Osteoblast (primary cell): ENCODE measurements at places on chromosomes 13 and 19. TPM values are rescaled to one million over a fixed set of nuclear protein-coding genes. Genes with fewer than 3 reads are reported as not detected.

The PRR22 gene
- total RNA-seq = 0.29 and 0.36 TPM in 2 replicates

DNA sequence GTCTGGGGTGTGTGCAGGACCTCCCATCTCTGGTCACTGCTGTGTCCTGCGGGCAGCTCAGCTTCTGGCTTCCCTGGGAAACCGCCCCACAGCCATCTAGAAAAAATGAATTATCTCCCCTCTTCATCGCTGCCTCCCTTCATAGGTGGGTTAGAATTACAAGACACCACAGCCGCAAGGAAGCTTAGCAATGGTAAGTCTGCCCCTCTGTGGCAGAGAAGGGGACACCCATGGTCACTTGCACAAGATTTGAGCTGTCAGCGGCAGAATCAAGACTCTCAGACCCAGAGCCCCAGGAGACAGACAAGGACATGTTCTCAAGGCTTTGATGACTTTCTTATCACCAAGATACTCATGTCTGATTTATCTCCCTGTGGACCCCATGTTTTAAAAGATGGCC lies 110.8 kb upstream of the PABPC3 start:
- DNase-seq = peak; percentile 39

DNA sequence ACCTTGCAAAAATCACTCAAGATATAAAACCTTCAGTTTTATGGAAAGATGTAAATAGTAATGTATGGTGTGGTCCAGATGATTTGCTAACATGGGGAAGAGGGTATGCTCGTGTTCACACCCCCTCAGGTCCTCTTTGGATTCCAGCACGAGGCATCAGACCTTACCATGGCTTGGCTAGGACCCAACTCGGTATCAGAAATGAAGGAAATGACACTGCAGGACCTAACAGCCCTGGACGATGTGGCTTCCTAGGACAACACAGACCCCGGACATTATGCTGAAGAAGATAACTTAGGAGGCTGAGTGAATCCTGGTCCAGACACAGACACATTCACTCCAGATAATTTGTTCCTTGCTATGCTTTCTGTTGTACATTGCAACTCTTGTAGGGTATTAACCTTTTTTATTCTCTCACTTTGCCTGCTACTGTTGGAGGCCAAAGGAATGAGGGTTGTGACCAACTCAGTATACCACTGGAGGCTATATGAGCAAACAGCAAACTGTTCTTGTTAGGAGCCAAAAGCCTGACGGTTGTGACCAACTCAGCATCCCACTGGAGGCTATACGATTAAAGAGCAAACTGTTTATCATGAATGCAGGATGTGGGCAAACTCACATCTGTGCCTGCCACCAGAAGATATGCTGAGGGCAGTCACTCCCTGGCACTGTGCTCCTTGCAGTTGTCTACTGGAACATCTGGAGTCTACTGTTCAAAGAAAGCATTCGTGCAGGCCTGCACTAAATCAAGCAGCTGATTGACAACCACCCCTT lies 121.7 kb downstream of the ZNF429 start:
- DNase-seq = no peak

The BEST2 gene
- total RNA-seq = not detected in 2 replicates

The YJEFN3 gene
- total RNA-seq = under 0.01 and 0.29 TPM in 2 replicates

GRCh38 chr13:46773541-46773940 lies 23.4 kb downstream of the ESD start:
- DNase-seq = no peak

GRCh38 chr13:25169951-25170553 lies 2.0 kb downstream of the AMER2 start:
- no peak for DNase-seq

The NDUFA11 gene
- 235 and 265 TPM in 2 replicates for total RNA-seq

DNA sequence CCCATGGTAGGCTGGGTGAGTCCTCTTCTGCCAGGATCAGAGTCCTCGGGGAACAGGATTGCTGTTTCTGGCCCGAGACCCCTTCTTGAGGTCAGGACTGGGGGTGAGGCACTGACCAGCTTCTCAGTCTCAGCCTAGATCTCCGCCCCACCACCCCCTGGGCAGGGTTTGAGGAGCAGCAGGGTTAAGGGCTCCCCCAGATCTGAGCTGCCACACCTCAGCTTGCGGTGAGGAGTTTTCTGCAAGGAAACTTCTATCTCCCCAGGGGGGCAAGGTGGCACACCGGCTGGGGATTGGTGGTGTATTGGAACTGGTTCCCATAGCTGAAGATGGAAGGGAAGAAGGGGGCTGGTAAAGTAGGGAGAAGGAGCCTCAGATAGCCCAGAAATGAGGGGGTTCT lies 19.5 kb downstream of the CHST8 start:
- no peak for DNase-seq

DNA sequence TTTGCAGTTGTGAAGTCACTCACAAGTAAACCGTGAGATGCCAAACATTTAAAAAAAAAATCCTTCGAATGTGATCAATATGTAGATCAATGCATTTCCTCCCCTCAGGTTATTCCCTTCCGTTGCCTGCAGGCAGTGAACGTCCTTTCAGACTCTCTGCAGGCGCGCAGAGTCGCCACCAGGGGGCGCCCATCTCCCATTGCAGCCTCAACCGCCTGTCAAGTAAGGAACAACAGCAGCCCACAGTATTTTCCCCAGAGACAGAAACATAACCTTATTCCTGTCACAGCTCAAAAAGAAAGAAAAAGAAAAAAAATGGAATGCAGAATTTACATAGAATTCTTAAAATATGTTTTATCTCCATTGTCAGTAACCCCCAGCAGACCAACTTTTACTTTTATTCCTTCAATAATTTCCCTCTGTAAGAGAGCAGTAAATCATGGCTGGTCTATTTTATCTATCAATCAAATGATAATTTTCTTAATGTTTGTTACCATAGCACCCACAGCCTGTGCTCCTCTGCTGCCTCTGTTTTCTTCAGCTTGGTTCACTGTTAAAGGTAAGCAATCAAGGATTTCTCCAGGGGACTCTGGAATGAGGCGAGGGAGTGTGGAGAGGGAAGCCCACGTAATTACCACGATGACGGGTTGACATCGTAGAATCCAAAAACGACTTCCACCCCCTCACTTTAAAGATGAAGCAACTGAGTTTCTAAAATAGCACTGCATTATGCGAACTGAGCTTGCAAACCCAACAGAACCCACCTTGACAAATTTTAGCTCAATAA lies 637.6 kb upstream of the ARGLU1 start:
- peak; percentile 87 for DNase-seq

- no peak for DNase-seq
These were observed 4.6 kb upstream of the SLC44A2 start for GRCh38 chr19:10620786-10621185.

DNA sequence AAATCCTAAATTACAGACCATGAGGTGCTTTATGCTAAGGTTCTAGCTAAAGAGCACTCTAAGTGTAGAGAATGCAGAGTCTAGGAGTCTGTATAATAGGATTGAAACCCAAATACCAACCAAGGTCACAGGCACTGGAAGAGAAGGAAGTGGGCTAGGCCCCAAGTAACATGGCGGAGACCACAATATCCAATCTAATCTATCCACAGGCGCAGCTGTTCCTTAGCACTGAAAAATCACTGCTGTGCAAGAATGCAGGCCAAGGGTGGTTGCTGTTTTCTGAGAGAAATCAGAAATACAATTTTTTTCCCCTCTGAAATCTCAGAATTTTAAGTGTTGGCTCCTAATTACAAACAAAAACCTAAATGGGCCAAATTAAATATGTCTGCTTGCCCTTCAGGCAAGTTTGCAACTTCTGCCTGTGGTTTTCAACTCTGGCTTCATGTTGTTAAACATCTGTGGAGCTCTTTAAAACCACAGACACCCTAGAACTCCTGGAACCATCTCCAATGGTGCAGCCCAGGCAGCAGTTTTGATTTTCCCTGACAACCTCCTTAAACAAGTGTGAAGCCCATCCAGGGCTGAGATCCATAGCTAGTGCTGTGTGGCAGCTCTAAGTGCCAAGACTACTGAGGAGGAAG lies 6.1 kb downstream of the RANBP3 start:
- DNase-seq = peak; percentile 54

The RUBCNL gene
- total RNA-seq = 6.5 and 7.4 TPM in 2 replicates

The TSKS gene
- total RNA-seq = not detected in 2 replicates

DNA sequence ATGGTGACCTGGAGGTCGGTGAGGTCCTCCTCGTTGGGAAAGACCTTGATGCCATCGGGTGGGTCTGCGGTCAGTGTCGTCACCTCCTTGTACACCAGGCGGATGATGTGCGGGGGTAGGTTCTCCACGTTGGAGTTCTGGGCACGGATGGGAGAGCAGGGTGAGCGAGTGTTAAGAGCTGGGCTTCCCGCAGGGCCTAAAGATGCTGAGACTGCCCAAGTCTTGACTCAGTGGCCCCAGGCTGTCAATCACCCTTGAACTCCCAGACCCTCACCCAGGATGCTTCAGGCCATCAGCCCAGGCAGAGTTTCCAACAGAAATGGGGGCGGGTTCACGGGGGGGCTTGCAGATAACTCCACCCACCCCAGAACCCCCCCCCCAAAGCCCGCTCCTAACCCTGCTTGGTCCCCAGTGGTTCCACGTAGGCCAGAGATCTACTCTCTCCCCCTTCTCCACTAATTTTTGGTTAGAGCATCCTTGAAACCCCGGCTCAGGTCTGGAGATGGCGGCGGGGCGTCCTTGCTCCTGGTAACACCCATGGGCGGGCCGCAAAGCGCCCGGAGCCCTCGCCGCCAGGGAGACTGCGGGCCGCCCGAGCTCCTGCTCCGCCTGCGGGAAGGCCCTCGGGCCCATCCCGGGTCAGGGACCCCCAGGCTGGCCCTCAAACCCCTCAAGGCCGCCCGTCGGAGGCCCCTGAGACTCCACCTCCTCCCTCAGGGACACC lies 600 bp downstream of the UBE2S start:
- peak; percentile 92 for DNase-seq

GRCh38 chr13:112450118-112450903 lies 74.2 kb downstream of the SPACA7 start:
- DNase-seq = peak; percentile 63
